ENCODE measurements at places on chromosomes 2 and 18.

DNA sequence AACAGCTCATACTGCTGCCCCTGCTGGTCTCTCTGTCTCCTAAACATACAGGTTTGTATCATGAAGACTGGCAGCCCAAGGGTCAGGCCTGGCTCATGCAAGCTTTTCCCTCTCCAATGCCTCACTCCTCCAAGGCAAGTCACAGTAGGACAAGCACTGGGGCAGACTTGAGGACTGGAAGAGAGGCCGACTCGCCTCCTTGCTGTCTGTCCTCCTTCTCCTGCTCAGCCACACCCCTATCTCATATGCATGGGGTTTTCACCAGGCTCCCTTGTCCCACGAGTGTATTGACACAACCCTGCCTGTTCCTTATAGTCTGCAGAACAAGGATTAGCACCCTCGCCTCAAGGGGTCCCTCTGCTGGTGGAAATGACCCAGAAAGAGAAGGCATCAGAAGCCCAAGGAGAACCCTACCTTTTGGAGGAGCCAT is 223.7 kb downstream of the SOX11 start:
- peak; percentile 63 for DNase-seq

GRCh38 chr18:46336278-46337111 is 232.3 kb downstream of the HAUS1 start:
- DNase-seq = no peak

- DNase-seq = no peak
These were observed 20.1 kb upstream of the PTH2R start for GRCh38 chr2:208386541-208386940.

GRCh38 chr18:10241579-10241978 is 212.9 kb upstream of the APCDD1 start:
- no peak for DNase-seq

- no peak for DNase-seq
These were observed 51.4 kb upstream of the MAP4K3 start for GRCh38 chr2:39488450-39488849.

- no peak for DNase-seq
These were observed 45.3 kb downstream of the SCTR start for GRCh38 chr2:119478978-119479295.

DNA sequence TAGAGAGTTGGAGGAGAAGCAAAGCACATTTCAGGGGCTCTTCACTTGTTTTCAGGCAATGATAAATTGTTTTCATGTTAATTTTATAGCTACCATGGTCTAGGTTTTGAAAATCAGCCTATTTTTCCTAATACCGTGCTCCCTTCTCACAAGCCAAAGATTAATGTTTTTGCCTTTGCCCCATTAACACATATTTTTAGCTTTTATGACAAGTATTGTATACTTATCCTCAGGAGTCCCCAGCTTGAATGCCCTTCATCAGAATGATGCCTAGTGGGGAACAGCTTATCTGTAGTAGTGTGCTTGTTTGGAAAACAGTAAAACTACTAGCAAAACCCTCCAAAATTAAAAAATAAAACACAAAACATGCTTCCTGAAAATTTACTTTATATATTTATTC is 194.0 kb downstream of the LNPK start:
- DNase-seq = no peak

GRCh38 chr2:11746807-11747459 is 501 bp downstream of the LPIN1 start:
- peak; percentile 45 for DNase-seq

- no peak for DNase-seq
These were observed 16.7 kb downstream of the DNMT3A start for GRCh38 chr2:25324905-25325592.

- no peak for DNase-seq
These were observed 55.3 kb downstream of the PLA2R1 start for GRCh38 chr2:160007111-160007510.

DNA sequence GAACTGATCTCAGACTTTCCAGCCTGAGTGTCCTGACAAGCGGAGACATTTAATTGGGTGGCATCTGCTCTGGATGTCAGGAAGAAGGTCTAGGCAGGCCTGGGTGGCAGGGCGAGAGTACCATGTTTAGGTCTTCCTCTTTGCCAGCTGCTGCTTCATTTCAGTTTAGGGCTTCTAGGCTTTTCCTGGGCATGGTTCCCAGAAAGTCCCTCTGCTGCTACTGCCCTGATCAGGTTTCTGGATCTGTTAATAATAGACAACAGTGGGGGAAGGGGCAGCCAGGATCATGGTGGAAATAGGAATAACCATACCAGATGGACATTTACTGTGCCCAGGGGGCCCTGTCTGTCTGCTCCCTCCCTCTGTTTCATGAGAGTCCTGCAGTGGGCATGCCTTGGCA is 2.3 kb upstream of the PLCD4 start:
- DNase-seq = no peak

GRCh38 chr2:71876542-71877451 is 270.9 kb downstream of the CYP26B1 start:
- DNase-seq = no peak

DNA sequence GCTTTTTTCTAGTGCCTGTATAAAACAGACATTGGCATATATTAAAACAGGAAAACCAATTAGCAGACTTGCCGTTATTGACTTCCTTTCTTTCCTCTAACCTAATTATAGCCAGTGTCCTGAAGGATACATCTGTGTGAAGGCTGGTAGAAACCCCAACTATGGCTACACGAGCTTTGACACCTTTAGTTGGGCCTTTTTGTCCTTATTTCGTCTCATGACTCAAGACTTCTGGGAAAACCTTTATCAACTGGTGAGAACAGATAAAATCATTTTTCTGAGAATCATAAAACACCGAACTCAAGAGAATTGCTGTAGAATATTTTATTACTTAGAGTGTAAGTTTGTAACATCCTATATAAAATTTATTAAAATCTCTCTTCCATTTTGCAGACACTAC is 74.3 kb downstream of the SCN2A start:
- no peak for DNase-seq

GRCh38 chr2:214376618-214377285 is 34.1 kb upstream of the VWC2L start:
- DNase-seq = peak; percentile 3

DNA sequence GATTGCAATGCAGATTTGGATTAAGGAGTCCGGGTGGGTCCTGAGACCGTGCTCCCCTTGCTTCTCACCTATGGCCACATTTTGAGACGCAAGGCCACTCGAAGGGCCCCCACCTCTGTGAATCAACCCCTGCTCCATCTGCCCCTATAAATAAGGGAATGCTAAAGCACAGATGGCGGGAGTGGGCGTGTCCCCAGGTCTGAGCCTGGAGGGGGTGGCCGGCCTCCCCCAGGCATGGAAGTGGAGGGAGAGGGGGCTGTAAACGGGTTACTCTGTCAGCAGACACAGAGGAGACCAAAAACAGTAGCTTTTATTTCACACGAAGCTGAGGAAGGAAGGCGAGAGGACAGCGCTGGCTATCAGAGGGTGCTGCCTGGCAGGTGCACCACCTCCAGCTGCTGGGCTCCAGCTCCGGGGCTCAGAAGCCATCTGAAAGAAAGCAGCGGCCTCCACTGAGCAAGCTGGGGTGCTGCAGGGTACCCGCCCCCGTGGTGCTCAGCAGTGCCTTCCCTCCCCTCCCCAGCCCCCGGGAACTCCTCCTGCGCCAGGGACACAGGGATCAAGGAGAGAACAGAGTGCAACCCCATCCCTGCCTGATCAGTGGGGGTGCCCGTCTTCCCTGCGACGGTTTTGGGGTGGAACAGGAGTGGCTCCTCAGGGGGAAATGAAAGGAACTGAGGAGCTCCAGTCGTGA is 56.7 kb upstream of the RAB6C start:
- no peak for DNase-seq

DNA sequence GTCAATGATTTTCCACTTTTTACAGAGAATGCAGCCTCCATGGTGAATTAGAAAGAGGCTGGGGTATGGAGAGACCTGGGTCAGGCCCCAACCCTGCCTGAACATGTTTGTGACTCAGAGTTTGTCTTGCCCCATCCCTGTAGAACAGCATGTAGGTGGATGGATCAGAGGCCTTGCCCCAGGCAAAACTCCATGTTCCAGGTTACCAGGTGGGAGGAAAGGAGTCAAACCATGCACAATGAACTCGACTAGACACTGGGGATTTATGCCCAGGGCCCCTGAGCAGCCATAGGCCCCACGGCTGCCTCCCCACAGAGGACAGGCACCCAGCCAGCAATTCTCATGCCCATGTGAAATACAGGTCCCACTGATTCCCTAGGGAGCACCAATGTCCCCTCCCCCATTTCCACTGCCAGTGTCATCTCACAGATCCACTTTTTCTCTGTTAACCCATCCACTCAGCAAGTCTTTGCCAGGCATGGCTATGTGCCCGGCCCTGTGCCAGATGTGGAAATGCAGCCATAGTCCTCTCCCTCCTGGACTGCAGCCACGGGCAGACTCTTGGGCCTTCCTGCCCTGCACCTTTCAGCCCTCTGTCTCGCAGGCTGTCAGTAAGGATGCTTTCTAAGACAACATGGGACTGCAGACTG is 737.8 kb upstream of the HS6ST1 start:
- DNase-seq = no peak

- DNase-seq = no peak
These were observed 9.2 kb upstream of the KYNU start for GRCh38 chr2:142868229-142868762.

- DNase-seq = no peak
These were observed 70.7 kb downstream of the NDUFA10 start for GRCh38 chr2:239954166-239955086.

GRCh38 chr2:200380833-200381542 is 74.5 kb downstream of the SPATS2L start:
- peak; percentile 21 for DNase-seq

DNA sequence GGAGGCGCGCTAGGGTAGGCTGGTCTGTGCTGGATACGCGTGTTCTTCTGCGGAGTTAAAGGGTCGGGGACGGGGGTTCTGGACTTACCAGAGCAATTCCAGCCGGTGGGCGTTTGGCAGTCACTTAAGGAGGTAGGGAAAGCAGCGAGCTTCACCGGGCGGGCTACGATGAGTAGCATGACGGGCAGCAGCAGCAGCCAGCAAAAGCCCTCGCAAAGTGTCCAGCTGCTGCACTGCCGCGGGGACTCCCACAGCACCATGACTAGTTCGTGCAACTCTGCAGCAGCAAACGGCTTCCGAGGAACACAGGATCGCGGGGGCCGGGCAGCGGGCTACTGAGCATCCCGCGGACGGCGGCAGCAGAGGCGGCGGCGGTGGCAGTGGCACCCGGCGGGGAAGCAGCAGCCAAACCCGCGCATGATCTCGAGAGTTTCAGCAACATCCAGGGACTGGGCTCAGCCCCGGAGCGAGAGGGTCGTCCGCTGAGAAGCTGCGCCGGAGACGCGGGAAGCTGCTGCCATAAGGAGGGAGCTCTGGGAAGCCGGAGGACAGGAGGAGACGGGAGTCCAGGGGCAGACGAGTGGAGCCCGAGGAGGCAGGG is 368 bp downstream of the TMEFF2 start:
- no peak for DNase-seq

DNA sequence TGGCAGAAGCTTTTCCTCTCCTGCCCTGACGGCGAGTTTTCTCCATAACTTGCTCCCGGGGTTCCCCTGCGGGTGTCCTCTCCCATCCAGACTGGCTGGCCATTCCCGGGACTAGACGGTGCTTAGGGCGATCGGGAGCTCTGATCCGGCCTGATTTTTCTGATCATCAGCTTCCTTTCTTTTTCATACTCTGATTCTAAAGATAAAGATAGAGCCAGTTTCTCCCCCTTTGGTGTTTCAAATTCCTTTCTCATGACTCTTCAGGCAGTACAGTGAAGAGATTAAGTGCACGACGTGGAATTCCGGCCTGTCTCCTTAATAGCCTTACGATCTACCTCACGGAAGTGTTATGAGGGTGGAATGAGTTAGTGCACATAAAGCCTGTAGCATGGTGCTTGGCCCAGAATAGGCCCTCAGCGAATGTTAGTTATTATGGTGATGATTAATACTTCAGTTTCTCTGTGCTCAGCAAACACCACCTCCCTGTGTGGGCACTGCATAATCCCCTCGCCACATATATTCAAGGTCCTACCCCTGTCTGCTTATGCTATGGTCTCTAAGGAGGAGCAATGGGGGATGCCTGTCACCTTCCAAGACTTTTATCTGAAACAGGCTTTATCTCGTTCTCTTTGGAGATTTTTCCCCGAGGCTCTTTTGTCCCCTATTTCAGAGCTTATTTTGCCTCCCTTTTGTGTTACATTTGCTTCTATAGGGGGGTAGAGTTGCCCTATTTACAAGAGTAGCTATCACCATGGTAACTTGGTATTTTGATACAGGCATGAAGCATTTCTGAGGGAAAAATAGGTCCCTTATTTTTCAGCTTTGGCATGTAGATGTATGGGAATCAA is 254.8 kb downstream of the CDH2 start:
- no peak for DNase-seq

- peak; percentile 64 for DNase-seq
These were observed at the start of gene CMPK2 for GRCh38 chr2:6865346-6866274. Gene CMPK2, minus strand, starts transcription at chr2:6865907. Its CDS starts 211 bp downstream, at chr2:6865696.
